Activated CD4-positive, alpha-beta memory T cell treated with anti-CD3 and anti-CD28 coated beads for 36 hours (primary cell): ENCODE measurements at places on chromosomes 5 and 9. TPM values are rescaled to one million over a fixed set of nuclear protein-coding genes. Genes with fewer than 3 reads are reported as not detected.

DNA sequence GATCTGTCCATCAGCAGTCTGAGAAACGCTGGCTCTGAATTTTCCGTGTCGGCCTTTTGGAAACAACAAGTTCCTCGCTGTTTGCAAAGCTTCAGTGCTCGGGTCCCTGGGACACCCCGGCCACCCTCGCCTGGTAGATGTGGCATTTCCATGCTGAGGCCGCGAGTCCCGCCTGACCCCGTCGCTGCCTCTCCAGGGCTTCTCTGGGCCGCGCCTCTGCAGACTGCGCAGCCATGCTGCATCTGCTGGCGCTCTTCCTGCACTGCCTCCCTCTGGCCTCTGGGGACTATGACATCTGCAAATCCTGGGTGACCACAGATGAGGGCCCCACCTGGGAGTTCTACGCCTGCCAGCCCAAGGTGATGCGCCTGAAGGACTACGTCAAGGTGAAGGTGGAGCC, 4.7 kb downstream of the NTNG2 start:
- H3K27me3 ChIP-seq: peaks cover 50% of the 10 kb centered on the region
- no peaks in the 10 kb centered on the region for H3K36me3 ChIP-seq
- H3K4me1 ChIP-seq: peaks cover 7% of the 10 kb centered on the region
- H3K4me3 ChIP-seq: no peak overlapping the region
- H3K27ac ChIP-seq: no peak overlapping the region

QRFP gene
- not detected for total RNA-seq

DNA sequence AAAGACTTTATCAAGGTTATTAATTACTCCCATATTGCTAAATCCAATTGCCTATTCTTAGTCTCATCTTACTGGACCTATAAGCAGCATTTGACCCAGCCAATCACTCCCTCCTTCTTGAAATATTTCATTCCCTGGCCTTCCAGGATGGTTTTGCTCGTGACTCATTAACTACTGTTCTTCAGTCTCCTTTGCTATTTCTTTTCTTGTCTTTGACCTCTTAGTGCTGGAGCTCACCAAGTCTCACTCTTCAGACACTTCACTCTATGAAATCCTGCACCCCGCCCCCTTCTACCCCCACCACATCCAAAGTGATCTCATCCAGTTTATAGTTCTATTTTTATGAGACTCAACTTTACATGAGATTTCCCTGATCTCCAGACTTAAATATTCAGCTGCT, 803.1 kb upstream of the WWC1 start:
- no peaks in the 10 kb centered on the region for H3K36me3 ChIP-seq
- H3K27ac ChIP-seq: no peak overlapping the region
- no peaks in the 10 kb centered on the region for H3K4me1 ChIP-seq
- no peaks in the 10 kb centered on the region for H3K27me3 ChIP-seq
- no peak for DNase-seq

SMAD5 gene
- total RNA-seq: 10.9 TPM

GRCh38 chr5:21573416-21574314, 1279.5 kb downstream of the CDH12 start:
- H3K4me1 ChIP-seq: no peaks in the 10 kb centered on the region
- no peaks in the 10 kb centered on the region for H3K27me3 ChIP-seq
- H3K27ac ChIP-seq: no peak overlapping the region
- DNase-seq: no peak
- H3K4me3 ChIP-seq: no peak overlapping the region

- no peaks in the 10 kb centered on the region for H3K36me3 ChIP-seq
- H3K4me1 ChIP-seq: no peaks in the 10 kb centered on the region
- no peak overlapping the region for H3K4me3 ChIP-seq
Observed at GRCh38 chr5:171571663-171572062, 152.2 kb downstream of the FGF18 start.

DNA sequence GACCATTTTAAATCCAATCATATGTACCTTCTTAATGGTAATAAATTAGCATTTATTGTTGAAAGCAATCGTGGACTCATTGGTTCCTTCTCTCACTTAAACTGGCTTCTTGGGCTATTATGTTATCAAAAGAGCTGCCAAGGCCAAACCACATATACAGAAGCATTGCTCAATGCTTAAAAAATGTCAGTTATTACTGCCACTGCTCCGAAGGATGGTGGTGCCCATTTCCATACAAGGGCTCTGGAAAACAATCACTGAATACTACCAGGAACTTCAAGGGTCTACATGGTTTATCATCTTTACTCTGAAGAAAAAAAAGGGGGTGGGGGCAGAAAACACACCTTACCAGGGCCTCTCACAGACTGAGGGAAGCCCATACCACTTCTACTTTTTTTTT, 104.3 kb downstream of the GNAQ start:
- H3K27ac ChIP-seq: no peak overlapping the region
- H3K4me3 ChIP-seq: no peak overlapping the region
- H3K4me1 ChIP-seq: peaks cover 26% of the 10 kb centered on the region
- H3K27me3 ChIP-seq: no peaks in the 10 kb centered on the region
- H3K36me3 ChIP-seq: peaks cover 4% of the 10 kb centered on the region

DNA sequence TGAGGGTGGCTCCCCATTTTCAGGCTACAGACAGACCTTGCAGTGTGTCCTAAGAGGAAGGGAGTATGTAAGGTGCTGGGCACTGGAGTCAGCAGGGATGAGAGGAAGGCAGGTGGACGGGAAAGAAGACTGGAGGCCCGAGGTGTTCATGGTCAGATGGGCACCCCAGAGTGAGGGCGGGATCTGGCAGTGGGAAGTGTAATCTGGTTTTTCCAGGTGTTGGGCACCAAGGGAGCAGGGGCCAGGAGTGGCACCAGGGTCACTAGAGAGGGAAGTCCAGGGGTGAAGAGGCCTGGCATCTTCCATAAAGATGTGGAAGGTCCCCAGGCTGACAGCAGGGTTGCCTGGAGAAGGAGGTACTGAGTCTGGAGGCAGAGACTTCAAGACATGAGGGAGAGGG, 29.7 kb downstream of the PITX1 start:
- no peak overlapping the region for H3K27ac ChIP-seq
- peaks cover 2% of the 10 kb centered on the region for H3K36me3 ChIP-seq
- no peaks in the 10 kb centered on the region for H3K4me1 ChIP-seq
- no peaks in the 10 kb centered on the region for H3K27me3 ChIP-seq

- DNase-seq: no peak
- H3K27me3 ChIP-seq: peaks cover 58% of the 10 kb centered on the region
- H3K27ac ChIP-seq: no peak overlapping the region
- H3K4me1 ChIP-seq: no peaks in the 10 kb centered on the region
Observed at GRCh38 chr5:176693477-176693851, 46.2 kb downstream of the TSPAN17 start.

GRCh38 chr5:105877592-105877991, 1793.1 kb downstream of the EFNA5 start:
- no peaks in the 10 kb centered on the region for H3K36me3 ChIP-seq
- H3K27me3 ChIP-seq: no peaks in the 10 kb centered on the region
- no peak for DNase-seq

DNA sequence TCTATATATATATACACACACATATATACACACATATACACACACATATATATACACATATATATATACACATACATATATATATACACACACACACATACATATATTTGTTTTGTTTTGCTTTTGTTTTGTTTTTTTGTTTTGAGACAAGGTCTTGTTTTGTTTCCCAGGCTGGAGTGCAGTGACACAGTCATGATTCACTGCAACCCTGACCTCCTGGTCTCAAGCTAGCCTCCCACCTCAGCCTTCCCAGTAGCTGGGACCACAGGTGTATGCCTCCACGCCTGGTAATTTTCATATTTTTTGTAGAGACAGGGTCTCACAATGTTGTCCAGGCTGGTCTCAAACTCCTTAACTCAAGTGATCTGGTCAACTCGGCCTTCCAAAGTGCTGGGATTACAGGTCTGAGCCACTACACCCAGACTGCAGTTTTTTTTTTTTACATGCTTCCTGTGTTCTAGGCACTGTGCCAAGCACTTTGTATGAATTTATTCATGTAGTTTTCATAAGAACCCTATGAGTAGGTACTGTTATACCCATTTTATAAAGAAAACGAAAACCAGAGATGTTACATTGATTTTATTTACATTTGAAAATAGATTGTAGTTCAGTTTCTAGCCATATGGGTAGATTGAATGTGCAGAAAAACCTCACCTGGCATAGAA, 120.7 kb downstream of the PBX3 start:
- no peak overlapping the region for H3K27ac ChIP-seq
- peaks cover 1% of the 10 kb centered on the region for H3K36me3 ChIP-seq
- no peak for DNase-seq
- H3K4me3 ChIP-seq: no peak overlapping the region

DNA sequence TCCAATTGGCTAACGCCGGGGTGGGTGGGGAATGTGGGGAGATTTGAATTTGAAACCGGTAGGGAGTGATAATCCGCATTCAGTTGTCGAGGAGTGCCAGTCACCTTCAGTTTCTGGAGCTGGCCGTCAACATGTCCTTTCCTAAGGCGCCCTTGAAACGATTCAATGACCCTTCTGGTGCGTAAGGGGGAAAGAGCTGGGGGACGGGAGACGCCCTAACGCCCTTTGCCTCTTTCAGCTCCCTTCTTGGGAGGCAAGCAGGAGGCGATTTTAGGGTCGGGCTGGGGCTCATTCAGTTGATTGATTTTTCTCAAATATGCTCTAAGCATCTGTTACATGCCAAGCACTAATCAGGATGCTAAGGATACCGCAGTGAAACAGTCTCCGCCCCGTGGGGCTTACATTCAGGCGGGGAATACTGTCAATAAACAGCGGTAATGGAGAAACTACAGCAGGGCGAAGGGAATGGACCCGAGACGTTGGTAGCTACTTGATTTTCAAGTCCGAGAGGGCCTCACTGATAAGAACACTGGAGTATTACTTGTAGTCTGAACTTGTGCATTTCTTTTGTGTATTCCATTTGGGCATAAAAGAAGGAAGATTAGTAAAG, at the start of gene HMMR:
Gene HMMR, plus strand, starts transcription at position 71 of the 610 bp plus-strand sequence. Its CDS starts 61 bp downstream, at position 132.
- H3K36me3 ChIP-seq: peaks cover 39% of the 10 kb centered on the region
- peak within 1 kb of the TSS; percentile 100 for H3K27ac ChIP-seq
- peak within 1 kb of the TSS; percentile 96 for H3K4me3 ChIP-seq
- peaks cover 4% of the 10 kb centered on the region for H3K27me3 ChIP-seq
- H3K4me1 ChIP-seq: peaks cover 33% of the 10 kb centered on the region

GRCh38 chr9:19404283-19405075, 4.3 kb upstream of the ACER2 start:
- H3K27ac ChIP-seq: no peak overlapping the region
- H3K36me3 ChIP-seq: no peaks in the 10 kb centered on the region
- peaks cover 5% of the 10 kb centered on the region for H3K4me1 ChIP-seq
- no peaks in the 10 kb centered on the region for H3K27me3 ChIP-seq
- DNase-seq: no peak

AQP3 gene
- total RNA-seq: 19.4 TPM

GRCh38 chr5:61084658-61085057, 77.6 kb downstream of the SMIM15 start:
- no peak for DNase-seq
- H3K4me3 ChIP-seq: no peak overlapping the region
- no peaks in the 10 kb centered on the region for H3K4me1 ChIP-seq
- no peaks in the 10 kb centered on the region for H3K27me3 ChIP-seq
- H3K27ac ChIP-seq: no peak overlapping the region

AK8 gene
- total RNA-seq: 0.39 TPM

GBGT1 gene
- total RNA-seq: 3.2 TPM

CACNA1B gene
- total RNA-seq: 0.02 TPM

DNA sequence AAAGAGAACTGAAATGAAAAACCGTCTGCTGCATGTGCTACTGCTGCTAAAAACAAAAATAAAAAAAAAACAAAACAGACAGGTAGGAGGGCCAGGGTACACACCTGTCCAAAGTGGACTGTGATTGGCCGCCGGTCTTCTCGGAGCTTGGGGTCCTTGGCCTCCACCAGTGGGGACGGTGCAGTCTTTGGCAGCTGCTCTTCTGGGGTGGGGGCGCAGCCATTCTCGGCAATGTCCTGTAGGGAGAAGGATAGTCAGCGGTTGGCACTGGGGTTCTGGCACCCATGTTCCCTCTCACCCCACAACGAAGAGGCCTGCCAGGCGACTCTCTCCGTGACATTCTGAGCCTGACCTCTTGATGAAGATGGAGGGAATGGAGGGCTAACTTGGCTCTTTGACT, 84.3 kb downstream of the CRB2 start:
- no peak for DNase-seq
- no peak overlapping the region for H3K27ac ChIP-seq
- no peaks in the 10 kb centered on the region for H3K4me1 ChIP-seq
- H3K27me3 ChIP-seq: no peaks in the 10 kb centered on the region
- no peak overlapping the region for H3K4me3 ChIP-seq

ELAVL2 gene
- total RNA-seq: not detected

DNA sequence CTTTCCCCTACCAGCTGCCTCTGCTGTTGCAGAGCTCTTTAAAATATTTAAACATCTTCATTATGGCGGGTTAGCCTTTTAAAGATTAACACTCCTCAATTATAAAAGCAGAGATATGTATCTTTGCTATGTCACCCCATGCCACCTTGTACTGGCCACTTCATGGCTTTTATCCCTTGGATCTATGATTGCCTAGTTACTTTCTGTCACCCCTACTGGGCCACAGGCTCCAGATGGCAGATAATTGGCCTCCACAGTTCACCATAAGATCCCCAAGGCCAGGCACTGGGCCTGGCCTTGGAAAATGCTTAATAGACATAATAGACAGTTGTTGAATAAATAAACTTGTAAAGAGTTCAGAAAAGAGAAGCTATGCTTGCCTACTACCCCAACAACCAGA, 142.0 kb upstream of the SHB start:
- DNase-seq: no peak
- no peaks in the 10 kb centered on the region for H3K36me3 ChIP-seq
- H3K27ac ChIP-seq: no peak overlapping the region
- no peak overlapping the region for H3K4me3 ChIP-seq
- no peaks in the 10 kb centered on the region for H3K4me1 ChIP-seq
- H3K27me3 ChIP-seq: peaks cover 6% of the 10 kb centered on the region

DNA sequence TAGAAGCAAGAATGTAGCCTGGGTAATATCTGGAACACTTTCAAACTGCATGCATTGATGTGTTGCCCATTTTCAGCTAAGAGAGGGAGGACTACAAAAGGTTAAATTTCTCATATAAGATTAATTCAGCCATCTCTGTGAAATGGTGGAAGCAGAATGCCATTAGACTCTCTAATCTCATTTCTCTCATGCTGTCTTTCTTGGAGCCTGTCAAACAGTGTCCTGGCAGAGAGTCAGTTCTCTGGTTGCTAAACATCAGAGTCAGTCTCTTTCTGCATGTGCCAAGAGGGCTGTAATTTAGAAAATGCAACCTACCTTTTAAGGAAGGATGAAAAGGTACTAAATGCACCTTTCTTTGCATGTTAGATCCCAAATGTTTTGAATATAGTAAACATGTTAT, 910 bp upstream of the GARNL3 start:
- no peak overlapping the region for H3K27ac ChIP-seq
- no peak overlapping the region for H3K4me3 ChIP-seq
- no peaks in the 10 kb centered on the region for H3K27me3 ChIP-seq
- peaks cover 3% of the 10 kb centered on the region for H3K4me1 ChIP-seq

SH2D3C gene
- total RNA-seq: 34.5 TPM

DNA sequence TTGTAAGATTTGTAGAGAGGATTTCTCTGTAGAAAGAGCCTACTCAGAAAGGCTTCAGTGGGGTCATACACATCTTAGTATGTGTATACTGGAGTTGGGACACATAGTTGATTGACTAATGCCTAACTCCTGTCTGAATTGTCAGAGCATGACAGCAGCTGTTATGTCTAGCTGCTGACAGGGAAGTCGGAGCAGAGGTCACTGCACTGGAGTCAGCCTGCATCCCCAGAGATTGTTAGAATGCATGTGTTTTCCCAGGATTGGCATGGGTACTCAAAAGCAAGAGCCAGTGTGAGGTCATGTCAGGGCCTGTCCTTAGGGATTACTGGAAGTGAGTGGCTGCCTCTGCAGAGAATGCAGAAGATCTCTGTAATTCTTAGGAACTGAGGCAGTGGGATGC, 82.7 kb downstream of the ITGA1 start:
- no peaks in the 10 kb centered on the region for H3K4me1 ChIP-seq
- no peaks in the 10 kb centered on the region for H3K27me3 ChIP-seq
- no peak overlapping the region for H3K4me3 ChIP-seq
- DNase-seq: no peak
- no peak overlapping the region for H3K27ac ChIP-seq
- H3K36me3 ChIP-seq: no peaks in the 10 kb centered on the region

CARTPT gene
- total RNA-seq: not detected

IFNA13 gene
- total RNA-seq: not detected
